ENCODE measurements at places on chromosomes 4 and X. TPM values are rescaled to one million over a fixed set of nuclear protein-coding genes. Genes with fewer than 3 reads are reported as not detected.

WDR17 gene
- 0.63 TPM for total RNA-seq

CACNA1F gene
- total RNA-seq, result 1.1 TPM

CLIC2 gene
- not detected for total RNA-seq

GAGE12E gene
- not detected for total RNA-seq

FAAH2 gene
- total RNA-seq, result 1.7 TPM

MAGEA4 gene
- not detected for total RNA-seq

OPHN1 gene
- not detected for total RNA-seq

ANK2 gene
- total RNA-seq, result 1.7 TPM

ZDHHC15 gene
- 0.27 TPM for total RNA-seq

EDA gene
- total RNA-seq, result 0.92 TPM

FGF13 gene
- total RNA-seq, result not detected

- no peak for DNase-seq
Measured at GRCh38 chr4:109648266-109648996, 54.8 kb downstream of the CASP6 start.

DNA sequence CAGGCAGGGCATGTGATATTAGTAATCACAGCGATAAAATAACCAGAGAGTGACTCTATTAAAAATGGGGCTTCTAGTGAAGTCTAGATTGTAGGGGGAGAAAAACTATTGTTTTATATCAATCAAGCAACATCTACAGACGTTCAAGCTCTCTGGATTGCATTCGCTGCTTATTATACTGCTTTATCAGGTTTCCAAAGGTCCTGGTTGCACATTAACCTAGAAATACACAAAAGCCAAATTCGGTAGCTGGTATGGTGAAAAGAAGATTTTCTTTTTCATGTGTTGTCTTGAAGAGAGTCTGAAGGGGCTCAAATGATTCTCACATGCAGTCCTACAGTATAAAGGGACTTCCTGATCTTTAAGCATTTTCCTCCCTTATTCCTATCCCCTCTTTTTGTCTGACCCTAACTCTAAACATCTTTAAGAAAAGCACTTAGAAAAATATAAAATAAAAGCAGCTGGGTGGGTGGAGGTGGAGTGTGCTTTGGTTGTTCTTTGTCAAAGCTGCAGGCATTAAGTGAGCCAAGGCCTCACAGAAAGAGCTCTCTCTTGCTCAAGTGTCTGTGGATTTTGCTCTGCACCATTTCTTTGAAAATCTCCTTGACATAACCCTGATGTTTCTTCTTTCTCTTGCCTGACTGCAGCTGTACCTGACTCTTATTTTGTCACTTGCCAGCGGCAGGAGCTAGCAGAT, 46.1 kb downstream of the MID1IP1 start:
- DNase-seq, result no peak

DNA sequence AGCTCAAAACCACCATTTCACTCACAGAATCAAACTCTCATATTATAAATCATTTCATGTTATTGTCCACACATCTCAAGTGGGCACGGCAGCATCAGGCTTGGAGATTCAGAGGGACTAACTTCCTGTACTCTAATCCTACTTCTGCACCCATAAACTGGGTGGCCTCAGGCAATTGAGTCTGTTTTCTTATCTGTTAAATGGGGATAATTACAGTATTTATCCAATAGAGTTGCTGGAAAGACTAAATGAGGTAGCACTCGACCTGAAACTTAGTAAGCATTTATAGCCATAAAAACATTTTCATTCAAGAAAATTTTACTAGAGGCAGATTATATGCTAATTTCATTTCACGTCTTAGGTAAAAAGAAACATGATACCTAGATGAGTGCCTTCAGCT, 13.0 kb downstream of the TBC1D1 start:
- no peak for DNase-seq

DNA sequence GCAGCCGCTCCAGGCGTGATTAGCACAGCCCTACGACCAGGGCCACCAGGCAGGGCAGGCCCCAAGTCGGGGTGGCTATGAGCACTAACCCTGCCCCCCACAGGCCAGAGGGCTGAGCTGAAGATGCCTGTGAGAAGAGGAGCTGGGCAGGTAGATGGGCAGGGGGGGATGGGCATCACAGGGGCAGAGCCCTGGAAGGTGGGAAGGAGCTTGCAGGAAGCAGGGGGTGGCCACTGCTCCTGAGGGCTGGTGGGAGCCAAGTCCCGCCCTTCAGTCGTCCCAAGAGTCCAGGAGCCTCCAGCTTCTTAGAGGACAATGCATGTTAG, 7.3 kb upstream of the MXD4 start:
- no peak for DNase-seq

DNA sequence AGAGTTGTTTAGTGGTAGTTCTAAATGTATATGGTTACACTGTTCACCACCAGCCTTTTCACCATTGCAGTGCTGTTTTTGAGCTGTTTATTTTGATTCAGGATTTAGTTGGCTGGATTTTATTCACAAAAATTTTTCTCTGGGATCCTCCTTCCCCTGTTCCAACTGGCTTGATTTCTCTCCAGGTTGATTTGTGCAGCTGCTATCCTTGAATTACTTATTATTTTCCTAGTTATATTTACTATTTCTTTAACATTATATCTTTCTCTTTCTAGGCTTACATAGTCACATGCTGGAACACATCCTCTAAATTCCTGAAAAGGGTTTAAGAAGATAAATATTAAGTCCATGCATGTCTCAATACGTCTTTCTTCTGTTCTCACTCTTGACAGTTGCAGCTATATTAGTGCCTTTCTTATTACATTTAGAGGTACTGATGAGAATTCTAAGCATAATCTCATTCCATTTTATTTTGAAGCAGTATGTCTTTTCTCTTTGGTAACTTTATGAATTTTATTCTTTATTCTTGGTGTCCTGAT, 82.2 kb downstream of the SUPT20HL2 start:
- no peak for DNase-seq

- no peak for DNase-seq
Measured at GRCh38 chr4:34170946-34171345, 2073.4 kb downstream of the ARAP2 start.

DNA sequence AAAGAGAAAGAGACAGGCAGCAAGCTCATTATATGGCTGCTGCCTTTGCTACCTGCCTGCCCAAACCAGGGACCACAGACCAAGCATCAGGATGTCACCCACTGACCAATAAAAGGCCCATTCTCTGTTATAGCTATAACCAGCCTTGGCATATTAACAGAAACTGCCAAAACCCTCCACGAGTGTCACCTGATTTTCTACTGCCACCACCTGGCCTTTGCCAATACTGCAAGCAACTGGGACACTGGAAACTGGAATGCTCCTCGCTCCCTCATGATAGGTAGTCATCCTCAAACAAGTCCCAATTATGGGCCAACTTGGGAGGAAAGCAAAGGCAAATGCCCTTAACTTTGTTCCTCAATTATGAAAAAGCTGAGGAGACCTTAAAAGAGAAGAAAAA, 76.0 kb downstream of the SPIN4 start:
- DNase-seq, result peak; percentile 57

- DNase-seq, result no peak
Measured at GRCh38 chr4:128161138-128161537, 100.0 kb downstream of the LARP1B start.

GRCh38 chr4:121597346-121597934, 99.3 kb downstream of the ANXA5 start:
- peak; percentile 31 for DNase-seq

DNA sequence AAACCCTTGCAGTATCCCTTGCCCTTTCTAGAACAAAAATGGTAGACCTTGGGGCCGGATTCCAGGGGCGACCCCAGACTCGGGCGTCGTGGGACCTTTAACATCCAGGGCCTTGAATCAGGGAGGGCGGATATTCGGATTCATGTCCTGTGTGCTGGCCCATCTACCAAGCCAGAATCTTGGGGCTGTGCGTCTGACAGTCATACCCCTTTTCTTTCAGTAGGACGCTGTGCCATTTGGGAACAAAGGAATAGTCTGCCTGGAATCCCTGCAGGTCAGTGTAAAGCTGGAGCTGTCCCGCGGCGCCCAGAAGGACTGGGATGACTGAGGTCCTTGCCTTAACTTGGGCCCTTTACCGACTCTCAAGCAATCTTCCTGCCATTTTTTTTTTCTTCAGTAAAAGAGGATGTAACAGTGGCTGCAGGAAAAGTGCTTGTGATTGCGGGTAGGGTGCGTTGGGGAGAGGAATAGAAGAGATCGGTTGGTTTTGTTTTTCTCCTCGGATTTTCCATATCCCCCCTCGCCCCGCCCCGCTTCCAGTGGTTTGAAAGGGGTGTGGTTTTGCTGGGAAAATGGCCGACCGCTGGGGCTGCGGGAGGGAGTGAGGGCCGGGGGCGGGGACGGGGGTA, 518 bp downstream of the ARMCX1 start:
- peak; percentile 4 for DNase-seq

DNA sequence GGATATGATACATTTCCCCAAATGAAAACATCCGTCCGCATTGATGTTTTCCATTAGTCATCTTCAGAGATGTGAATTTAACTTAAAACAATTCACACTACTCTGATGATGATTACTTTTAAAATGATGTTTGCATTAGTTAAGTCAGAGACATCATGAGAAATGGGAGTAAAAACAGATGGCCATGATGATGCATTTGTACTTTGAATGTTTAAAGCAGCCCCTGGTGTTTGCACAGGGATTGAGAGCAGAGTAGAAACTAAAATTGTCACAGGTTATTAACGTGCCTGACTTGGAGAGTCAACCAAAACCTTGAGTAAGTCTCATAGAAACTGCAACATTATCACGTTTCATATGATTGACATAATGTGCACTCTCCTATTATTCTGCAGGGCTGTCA, 117.2 kb downstream of the CFAP299 start:
- no peak for DNase-seq

GRCh38 chr4:154478128-154478527, 13.5 kb downstream of the DCHS2 start:
- DNase-seq, result no peak

DNA sequence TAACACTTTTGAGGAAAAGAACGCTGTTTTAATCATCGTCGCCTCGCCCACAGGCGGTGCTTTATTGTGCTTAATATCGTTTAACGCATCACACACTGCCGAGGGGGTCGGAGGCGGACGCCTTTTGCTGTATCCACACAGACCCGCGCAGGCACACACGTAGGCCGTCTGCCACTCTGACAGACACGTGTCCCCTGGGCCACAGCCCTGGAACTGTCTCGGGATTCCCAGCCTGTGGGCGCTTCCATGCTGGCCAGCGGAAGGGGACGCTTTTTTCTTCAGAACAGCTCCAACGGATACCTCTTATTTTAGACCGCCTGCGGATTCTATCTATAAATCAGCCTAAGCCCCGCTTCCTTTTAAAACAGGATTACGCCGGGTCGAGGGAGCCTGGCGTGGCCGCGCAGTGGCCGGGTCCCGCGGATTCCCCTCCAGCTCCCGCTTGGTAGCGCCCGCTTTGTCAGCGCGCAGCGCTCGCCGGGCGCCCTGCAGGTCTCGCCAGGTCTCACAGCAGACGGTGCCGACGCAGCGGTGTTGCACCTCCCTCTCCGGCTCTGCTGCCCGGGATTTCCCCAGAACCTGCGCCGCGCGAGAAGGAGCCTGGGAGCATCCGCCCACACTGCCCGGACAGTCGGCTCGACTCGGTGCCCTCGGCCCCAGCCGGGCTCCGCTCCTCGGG, at the start of gene NOCT:
TSS of gene NOCT (plus strand) at position 513 of the 679 bp plus-strand sequence. CDS start 201 bp downstream, outside the sequence.
- DNase-seq, result peak; percentile 97

DNA sequence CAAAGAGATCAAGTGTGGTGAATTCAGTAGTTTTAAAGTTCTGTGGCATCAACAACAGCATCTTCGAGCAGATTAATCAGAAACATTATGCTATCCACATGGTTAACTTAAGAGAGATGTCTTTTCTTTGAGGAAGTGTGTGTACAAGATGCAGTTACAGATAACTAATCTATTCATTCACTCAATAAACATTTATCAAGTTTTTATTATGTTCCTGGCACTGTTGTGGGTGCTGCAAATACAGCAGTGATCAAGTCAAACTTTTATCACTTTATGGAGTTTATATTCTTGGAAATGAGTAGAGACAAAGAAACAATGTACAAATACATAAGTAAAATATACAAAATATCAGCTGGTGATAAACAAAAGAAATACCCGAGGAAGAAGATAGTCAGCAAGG, 66.4 kb downstream of the ATOH1 start:
- DNase-seq, result no peak

GRCh38 chr4:137823007-137823406, 290.7 kb upstream of the PCDH18 start:
- no peak for DNase-seq

DNA sequence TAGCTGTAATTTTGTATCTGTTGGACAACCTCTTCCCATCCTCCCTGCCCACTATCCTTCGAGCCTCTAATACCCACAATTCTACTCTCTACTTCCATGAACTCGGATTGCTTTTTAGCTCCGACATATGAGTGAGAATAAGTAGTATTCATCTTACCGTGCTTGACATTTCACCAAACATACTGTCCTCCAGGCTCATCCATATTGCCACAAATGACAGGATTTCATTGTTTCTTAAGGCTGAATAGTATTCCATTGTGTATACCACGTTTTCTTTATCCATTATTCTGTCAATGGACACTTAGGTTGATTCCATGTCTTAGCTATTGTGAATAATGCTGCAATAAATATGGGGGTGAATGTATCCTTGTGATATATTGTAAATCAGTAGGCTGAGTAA, 26.4 kb upstream of the TTC29 start:
- DNase-seq, result no peak

DNA sequence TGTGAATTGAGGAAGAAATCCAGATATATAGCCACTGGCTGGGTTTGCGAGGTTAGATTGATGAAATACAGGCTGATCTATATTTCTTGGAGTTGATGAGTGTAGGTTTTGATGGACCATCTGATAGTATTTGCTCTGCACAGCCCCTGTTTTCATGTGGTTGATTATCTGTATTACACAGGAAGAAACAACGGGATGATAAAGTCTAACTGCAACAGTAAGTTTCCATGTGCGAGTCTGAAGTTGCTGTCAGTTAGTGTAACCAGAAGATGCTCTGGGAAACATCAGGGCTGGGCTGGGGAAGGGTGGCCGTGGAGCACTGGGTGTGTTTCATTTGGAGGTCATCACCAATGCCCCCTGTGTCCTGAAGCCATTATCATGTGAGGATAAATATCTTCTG, 148.4 kb upstream of the SFRP2 start:
- no peak for DNase-seq

- no peak for DNase-seq
Measured at GRCh38 chrX:38898261-38898660, 97.0 kb downstream of the MID1IP1 start.

- no peak for DNase-seq
Measured at GRCh38 chrX:45633419-45633818, 432.7 kb upstream of the DIPK2B start.

DNA sequence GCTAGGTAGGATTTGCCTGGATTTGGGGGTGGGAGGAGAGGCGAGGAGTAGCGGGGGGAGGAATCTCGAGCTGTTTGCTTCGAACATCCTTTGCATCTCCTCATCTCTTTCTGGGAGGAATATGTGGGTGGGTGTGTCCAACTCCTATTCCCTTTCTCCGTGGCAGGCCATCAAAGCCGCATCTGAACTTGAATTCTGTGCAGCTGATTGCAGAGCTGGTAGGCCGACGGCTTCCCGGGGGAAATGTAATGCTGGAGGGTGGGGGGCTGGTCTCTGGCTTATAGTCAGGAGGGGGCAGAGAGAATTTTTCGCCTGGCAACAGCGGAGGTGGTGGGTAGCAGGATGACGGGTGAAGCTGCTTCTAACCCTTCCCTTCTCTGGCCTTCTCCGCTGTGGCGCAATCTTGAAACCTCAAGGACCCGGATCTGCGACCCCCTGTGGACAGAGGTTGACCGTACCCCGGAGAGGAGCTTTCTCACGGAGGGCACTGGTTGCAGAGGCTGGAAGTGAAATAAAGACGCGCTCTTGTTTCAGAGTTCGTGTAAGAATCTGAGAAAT, 628 bp downstream of the ZCCHC12 start:
- peak; percentile 3 for DNase-seq

Measured in activated CD8-positive, alpha-beta T cell treated with anti-CD3 and anti-CD28 coated beads for 36 hours (primary cell).